Stimulated activated naive CD4-positive, alpha-beta T cell treated with Interleukin-2 at 50 U/mL for 16 hours (primary cell): ENCODE measurements at places on chromosomes 5 and 9.

GRCh38 chr9:94666364-94667099 lies 27.2 kb upstream of the FBP1 start:
- no peak for DNase-seq

DNA sequence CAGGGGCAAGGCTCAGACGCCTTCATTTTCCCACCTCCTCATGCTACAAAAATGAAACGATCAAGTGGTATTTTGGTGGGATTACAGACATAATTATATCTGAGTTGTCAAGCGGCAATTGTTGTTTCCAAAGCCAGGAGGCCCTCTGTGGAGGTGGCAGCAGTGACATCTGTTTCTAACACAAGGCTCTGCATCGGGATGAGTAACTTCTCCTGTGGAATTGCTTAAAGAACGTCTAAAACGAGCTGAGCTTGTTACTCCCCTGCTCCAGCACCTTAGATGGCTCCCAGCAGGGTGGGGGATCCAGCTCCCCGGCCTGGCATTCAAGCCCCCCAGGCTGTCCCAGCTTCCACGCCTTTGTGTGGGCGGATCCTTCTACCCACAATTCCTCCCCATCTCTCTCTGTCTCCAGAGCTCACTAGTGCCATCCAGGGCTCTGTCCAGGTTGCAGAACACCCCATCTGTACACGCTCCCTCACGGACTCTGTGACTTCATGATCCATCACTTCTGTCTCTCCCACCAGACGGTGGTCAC lies 36.8 kb downstream of the DAB2IP start:
- DNase-seq = no peak

DNA sequence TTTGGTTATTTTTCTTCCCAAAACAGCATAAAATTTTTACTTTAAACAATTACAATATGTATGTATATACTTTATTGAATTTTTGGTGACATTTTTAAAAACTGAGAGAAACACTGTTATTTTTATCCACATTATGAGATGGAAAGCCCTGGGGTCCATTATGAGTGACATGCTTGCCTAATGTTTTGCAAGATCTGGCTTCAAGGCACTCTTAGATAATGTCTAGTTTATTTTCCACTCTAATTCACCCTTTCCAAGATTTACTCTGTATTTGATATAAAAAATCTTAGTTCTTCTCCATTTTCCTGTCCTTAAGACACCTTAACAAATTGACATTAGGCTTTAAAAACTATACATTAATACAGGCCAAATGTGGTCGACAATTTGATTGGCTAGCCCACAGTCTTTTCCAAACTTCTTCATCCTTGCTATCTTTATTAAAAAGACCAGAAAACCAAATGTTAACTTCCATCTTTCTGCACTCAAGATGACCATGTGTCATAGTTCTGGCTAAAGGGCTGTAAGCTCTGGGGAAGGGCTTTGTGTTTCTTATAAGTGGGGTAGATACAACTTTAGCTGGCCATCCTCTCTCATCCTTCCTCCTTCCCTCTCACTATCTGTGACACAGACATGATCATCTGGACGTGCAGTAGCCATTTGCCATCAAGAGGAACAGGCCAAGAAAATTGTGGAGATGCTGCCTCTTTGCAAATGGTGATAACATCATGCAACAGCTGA lies 561.1 kb downstream of the PDE4D start:
- DNase-seq = no peak

- no peak for DNase-seq
These were observed 696.5 kb downstream of the NR2F1-AS1 start for GRCh38 chr5:92884469-92884868.

DNA sequence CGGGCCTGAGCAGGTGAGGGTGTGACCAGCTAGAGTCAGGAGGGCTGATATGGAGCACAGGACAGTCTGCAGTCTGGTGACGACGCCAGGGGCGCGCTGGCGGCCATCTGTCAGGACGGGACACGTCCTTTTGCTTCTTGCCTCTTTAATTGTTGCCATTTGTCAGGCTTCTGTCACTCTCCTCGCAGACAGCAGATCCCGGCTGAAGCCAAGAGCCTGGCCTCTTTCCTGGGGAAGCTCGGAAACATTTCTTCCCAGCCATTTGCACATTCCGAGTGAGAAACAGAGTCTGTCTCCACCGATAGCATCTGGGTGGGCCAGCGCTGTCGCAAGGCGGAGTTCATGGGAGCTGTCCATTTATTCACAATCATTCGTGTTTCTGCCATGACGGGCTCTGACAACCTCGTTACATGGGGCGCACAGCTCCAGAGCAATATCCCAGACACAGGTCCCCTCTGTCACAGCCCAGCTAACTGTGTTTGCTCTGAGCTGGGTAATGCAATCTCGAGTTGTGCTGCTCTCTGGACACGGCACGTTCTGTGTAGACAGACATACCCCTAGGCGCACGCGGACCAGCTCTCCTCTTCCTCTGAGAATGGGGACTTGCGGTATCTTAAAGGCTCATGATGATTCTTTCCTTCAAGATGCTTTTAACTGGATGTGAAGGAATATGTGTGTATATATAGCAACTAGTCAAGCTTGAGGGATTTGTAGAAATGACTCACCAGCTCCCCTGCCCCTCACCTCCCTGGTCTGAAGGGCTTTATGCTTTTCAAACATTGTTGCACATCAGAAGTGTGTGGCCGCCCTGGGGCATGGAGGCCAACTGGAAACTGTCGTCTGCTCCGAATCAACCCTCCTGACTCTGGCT lies 105.3 kb upstream of the FCN2 start:
- DNase-seq = no peak

GRCh38 chr5:86971034-86971571 lies 296.6 kb upstream of the RASA1 start:
- no peak for DNase-seq

DNA sequence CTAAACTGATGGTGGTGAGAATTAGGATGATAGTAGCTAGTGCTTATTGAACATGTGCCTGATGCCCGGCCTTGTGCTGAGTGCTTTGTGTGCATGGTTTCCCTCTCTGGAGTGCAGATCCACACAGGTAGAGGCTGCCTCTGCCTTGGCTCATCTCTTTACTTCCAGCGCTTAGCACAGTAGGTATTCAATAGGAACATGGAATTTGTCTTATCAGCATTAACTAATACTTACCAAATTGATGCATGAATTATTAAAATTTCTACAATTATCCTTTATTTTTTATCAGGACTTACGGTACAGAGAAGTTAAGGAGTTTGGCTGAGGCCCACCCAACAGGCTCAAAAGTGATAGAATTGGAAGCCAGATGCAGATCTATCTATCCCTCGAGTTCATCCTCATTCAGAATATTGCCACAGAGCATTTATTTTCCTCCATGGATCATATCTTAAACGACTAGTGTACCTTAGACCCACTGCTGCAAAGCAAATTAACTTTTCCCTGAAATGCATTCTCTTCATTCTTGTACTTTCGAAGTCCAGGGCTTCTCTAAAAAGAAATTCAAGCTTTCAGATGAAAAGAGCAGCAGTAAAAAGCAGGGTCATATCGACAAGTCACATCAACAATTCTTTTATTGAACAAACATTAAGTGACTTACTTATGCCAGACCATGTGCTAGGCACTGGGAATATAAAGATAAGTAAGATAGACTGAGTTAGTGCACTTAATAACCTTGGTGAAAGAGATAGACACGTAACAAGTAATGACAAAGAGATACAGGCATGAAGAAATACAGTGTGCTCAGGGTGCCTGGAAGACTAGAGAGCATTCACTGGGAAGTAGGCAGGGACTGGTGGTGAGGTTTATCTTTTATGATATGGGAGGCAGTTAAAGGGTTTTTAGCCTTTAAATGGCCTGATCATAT lies 290.0 kb downstream of the ARRDC3 start:
- no peak for DNase-seq

GRCh38 chr9:134223591-134224122 lies 59.3 kb upstream of the RNU6ATAC start:
- no peak for DNase-seq
